ENCODE measurements at places on chromosomes 11 and 22.

- no peak for DNase-seq
Measured at GRCh38 chr11:94694309-94695060, 73.7 kb upstream of the AMOTL1 start.

DNA sequence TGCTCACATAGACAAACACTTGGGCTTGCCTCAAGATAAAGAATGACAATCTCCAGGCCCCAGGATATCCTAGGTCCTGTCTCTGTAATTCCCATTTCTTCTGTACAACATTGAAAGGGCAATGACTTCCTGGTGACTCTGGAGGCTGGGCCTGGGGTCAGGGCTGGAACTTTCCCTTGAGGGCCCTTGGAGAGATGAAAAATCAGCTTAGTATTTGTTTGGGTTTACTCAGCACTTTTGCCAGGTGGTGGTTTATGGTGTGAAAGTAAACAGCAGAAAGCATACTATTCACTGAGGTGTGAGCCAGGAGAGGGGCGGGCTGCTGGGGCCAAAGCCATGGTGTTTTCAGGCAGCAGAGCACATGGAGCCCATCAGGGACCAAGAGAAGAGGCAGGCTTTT, 214.7 kb upstream of the NARS2 start:
- no peak for DNase-seq

DNA sequence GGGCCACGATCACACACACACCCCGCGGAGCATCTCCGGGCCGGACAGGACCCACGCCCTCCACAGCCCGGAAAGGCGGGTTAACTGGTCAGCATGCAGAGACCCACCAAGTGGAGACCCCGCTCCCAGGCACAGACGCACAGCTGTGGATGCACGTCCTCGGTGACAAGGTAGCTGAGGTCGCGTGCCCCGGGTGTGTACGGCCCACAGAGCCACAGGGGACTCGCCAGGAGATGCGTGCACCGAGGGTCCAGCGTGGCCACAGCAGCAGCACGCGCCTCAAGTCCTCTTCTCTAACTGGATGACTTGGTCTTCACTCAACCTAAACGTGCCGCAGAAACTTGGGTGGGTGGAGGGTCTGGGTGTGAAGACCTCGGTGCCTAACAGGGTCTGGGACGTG, 5.5 kb downstream of the H19 start:
- no peak for DNase-seq

DNA sequence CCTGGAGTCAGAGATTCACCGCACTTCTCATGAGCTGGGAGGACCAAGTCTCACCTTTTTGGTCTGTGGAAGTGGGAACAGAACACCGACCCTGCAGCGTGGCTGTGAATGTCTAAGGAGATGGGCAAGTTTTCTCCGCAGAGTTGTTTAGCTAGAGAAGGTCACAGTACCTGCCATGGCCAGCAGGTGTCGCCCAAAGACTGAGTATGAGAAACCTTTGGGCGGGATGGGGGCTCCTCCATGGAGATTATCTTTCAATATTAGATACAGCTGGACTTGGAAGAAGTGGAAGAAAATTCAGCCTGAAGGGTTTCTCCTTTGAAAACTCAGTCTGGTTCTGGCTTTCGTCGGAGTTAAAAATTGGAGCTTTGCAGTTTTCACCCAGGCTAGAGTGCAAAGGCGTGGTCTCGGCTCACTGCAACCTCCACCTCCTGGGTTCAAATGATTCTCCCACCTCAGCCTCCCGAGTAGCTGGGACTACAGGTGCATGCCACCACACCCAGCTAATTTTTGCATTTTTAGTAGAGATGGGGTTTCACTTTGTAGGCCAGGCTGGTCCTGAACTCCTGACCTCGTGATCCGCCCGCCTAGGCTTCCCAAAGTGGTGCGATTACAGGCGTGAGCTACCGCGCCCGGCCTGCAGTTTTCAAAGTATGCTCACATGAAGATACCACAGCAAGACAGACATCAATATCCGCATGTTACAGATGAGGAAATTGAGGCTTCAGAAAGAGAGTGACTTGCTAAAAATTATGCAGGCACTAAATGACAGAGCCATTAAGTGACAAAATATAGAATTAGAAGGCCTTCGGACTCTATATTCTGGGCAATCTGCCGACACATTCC, 10.7 kb upstream of the DSCAML1 start:
- DNase-seq: peak; percentile 61

- DNase-seq: no peak
Measured at GRCh38 chr11:27209562-27210005, 153.4 kb downstream of the CCDC34 start.

- no peak for DNase-seq
Measured at GRCh38 chr22:42644422-42645340, 4.3 kb upstream of the ATP5MGL start.

DNA sequence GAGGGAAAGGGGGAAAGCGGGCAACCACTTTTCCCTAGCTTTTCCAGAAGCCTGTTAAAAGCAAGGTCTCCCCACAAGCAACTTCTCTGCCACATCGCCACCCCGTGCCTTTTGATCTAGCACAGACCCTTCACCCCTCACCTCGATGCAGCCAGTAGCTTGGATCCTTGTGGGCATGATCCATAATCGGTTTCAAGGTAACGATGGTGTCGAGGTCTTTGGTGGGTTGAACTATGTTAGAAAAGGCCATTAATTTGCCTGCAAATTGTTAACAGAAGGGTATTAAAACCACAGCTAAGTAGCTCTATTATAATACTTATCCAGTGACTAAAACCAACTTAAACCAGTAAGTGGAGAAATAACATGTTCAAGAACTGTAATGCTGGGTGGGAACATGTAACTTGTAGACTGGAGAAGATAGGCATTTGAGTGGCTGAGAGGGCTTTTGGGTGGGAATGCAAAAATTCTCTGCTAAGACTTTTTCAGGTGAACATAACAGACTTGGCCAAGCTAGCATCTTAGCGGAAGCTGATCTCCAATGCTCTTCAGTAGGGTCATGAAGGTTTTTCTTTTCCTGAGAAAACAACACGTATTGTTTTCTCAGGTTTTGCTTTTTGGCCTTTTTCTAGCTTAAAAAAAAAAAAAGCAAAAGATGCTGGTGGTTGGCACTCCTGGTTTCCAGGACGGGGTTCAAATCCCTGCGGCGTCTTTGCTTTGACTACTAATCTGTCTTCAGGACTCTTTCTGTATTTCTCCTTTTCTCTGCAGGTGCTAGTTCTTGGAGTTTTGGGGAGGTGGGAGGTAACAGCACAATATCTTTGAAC, 6.8 kb downstream of the MALAT1 start:
- no peak for DNase-seq

DNA sequence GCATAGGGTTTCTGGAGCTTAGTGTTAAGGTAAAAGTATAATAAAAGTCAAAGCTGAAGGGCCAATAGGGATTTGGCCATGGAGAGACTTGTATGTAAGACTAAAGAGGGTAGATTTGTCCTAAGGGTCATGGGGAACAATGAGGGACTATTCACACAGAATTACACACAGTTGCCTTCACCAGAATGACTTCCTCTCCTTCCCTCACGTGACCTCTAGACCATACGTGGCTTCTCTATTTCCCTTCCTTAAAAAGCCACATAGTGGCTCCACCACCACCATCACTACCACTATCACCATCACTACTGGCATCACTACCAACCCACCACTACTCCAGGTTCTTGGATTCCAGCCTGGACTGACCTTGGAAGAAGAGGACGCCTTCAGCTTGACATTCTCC, 2.8 kb downstream of the HPX start:
- DNase-seq: no peak

DNA sequence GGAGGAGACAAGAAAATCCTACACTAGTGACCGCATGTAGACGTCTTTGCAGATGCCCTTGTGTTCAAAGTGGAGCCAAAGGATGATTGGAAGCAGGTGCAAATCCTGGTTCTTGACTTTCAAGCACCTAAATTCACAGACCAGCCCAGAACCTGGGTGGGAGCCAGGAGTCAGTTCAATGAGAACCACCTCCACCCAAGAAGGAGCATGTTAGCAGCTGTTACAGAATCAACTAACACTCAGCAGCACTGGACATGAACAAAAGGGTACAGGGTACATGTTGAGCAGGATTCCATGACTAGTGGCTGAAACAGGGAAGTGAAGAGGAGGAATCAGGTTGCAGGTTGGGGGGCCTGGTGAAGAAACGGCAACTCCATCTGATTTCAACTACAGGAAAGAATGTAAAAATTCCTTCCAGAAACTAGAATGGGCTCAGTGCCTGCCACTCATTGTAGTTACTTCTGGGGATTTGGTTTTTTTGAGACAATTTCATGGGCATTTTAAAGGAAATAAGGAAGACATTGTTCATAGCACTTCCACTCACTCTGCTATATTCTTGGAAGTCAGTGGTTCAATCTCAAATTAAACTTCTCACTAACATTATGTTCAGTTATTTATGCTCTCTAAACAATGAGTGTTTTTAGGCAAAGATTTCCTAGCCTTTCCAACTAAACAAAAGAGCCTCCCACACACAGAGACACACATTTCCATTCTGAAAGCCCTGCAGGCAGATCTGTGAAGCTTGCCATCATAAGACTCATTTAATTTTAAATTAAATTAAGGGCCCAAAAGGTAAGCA, 173.3 kb downstream of the CADM1 start:
- DNase-seq: no peak

GRCh38 chr11:74479732-74480123, 12.4 kb upstream of the KCNE3 start:
- no peak for DNase-seq

DNA sequence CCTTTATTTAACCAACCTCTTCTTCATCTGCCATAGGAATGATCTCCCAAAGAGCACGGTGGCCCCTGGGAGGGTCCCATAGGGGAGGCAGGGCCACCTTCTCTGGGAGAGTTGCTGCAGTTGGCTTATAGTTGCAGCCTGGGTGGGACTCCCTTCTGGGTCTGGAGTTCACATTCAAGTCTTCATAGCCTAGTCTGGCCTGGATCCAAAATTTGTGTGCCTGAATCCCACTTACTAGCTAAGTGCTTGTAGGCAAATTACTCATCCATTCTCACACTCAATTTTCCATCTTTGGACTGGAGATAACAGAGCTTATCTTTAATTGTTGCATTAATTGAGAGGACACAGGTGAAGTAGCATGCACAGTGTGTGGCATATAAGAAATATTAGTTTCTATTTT, 163.6 kb downstream of the GRIK4 start:
- no peak for DNase-seq

DNA sequence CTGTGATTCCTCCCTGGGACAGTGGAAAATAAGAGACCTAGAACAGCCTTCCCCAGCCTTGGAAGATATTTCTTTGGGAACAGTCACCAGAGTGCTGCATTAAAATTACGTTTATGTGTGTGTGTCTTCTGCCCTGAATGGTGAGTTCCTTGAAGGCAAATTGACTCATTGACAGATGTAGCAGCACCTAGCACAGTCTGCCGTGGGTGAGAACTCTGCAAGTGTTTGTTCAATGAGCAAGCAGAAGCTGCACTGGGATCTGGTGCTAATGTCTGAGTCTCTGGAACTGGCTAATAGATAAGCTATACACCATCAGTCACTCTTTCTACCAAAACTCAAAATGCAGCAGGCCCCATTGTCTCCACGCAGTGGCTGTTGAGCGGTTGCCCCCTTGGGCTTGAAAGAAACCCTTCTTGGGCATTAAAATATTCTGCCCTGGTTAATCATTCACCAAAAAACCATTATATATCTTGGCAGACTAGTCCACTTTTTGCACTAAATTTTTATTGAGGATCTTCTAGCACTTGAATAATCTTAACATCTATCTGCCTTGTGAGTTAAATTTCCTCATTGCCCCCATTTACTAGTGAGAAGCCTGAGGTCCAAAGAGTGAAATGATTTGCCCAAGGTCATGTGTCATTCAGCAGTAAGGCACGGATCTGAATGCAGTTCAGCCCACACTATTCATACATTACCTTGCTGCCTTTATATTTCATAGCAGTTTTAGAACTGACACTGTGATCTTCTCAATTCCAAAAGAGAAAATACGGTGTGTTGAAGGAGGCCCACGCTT, 87.8 kb upstream of the GALNT18 start:
- no peak for DNase-seq

- no peak for DNase-seq
Measured at GRCh38 chr22:34950489-34950888, 115.5 kb upstream of the ISX start.

DNA sequence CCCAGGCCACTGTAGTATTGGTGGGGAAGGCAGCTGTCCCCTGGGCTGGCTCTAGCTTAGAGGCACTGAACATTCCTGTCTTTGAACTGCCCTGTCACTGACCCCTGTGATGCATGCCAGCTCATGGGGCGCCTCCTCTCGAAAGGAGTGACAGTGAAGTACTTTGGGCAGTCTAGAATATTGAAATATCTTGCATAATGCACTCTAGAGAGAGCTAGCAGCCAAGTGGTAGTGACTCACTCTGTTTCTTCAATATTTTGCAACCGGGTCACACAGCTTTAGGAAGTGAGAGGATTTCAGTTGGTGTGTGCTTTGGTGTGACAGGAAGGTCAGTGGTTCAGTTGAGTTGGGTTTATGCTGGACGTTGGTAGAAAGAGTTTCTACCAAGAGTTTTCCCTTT, 35.5 kb upstream of the ST14 start:
- DNase-seq: no peak

DNA sequence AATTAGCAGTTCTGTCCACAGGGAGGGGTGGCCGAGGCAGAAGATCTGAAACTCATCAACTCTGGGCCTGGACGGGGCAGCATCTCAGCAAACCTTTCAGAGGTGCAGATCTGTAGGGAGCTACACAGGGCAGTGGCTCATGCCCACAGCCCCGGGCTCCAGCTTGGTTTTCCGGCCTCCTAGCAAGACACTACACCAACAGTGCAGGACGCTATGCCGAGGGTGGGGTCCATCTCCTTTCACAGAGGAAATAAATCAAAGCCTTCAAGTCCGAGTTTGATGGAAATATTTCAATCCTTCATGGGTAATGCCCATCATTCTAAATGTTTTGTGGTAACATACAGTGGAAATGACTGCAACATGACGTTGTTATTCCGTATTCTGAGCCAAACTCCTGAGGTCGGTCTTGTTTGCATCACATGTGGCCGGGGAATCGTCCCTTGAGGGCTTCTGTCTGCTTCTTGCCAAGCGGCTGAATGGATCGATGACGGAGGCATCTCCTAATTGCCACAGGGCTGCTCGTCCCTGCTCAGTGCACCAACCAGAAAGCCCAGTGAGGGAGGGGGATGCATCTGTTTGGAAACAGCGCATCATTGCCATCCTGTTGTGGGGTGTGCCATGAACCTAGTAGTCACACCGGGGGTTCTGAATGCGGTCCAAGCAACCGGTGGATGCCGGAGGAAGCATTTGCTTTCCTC, 30.0 kb downstream of the LINC01488 start:
- no peak for DNase-seq

GRCh38 chr11:112005422-112006094, 19.6 kb upstream of the DLAT start:
- DNase-seq: no peak

GRCh38 chr11:14644226-14645014, 816 bp downstream of the PDE3B start:
- DNase-seq: peak; percentile 49

GRCh38 chr11:81237139-81237538, 1496.5 kb downstream of the FAM181B start:
- peak; percentile 15 for DNase-seq
